Stimulated activated CD4-positive, alpha-beta T cell treated with anti-CD3 and anti-CD28 coated beads, TNF-alpha, amount 100 ng/mL, for 1 hour (primary cell): ENCODE measurements at places on chromosomes 2 and 18.

GRCh38 chr2:231458368-231458767 is 5.9 kb downstream of the NCL start:
- DNase-seq = no peak

DNA sequence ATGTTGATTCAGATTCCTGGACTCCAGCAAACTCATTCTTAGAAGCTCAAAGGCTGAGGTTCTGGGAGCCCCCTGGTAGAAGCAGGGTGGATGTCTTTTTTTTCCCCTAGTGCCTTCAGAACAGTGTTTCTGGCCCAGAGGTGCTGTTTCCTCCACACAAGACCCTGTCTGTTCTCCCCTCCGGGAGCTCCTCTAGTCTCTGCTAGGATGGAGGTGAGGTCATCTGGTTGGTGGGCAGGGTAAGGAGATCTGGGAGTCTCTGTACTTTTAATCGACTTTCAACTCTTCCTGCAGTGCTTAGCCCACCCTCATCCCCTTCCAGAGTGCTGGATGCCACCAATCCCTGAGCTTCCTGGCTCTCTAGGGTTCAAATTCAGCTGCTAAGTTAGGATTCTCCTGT is 192.0 kb downstream of the SH3BP4 start:
- no peak for DNase-seq

DNA sequence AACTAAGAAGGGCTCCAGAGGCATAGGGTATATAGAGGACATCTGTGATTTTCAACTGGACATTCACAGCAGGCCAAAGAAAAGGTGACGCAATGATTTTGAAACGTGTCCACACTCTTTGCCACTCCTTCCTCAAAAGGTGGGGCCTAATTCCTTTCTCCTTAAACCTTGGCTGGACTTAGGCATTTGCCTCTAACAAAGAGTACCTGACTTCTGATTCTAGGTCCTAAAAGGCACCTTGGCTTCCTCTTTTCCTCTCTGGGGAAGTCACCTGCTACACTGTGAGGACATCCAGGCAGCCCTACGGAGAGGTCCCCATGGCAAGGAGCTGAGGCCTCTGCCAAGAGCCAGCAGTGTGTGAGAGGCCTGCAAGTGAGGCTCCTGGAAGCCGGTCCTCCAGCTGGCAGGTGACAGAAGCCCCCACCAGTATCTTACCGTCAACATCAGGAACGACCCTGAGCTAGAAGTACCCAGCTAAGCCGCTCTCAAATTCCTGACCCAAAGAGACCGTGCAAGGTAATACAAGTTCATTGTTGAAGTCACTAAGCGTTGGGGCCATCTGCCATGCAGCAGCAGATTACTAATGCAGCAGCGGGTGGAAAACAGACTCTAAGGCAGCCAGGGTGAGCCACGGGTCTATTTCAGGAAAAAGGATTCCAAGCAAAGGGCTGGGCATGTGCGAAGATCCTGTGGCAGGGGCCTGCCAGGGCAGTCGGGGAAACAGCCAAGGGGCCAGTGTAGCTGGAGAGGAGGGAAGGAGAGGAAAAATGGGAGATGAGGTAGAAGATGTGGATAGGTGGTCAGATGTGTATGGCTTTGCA is 7.4 kb upstream of the HES6 start:
- DNase-seq = no peak

DNA sequence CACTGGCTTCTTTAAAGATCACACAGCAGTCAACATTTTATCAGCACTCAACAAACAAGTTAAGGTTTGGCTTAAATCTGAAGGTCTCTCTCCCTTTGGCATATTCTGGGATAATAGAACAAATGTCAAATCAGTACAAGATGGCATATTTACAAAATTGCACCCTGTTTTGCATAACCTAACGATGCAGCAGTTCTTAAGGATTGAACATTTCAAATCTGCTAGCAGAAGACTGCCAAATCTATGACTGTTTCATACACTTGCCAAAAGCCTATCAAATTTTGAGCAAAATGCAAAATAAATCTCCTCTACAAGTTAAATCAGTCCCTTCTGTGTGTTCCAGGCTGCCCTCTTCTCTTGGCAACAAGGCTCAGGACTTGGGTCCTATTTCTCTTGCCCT is 73.6 kb downstream of the DPP4 start:
- DNase-seq = no peak

DNA sequence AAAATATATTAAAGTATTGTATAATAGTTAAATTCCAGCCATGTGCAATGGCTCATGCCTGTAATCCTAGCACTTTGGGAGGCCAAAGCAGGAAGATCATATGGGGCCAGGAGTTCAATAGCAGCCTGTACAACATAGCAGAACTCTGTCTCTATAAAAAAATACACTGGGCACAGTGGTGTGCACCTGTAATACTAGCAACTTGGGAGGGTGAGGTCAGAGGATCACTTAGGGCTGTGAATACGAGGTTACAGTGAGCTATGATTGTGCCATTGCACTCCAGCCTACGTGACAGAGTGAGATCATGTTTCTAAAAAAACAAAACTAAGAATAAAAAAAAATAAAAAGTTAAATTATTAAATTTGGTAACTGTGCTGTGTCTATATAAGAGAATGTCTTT is 36.1 kb downstream of the ZRANB3 start:
- no peak for DNase-seq

- no peak for DNase-seq
Measured at GRCh38 chr2:84963692-84964405, 7.1 kb upstream of the KCMF1 start.

DNA sequence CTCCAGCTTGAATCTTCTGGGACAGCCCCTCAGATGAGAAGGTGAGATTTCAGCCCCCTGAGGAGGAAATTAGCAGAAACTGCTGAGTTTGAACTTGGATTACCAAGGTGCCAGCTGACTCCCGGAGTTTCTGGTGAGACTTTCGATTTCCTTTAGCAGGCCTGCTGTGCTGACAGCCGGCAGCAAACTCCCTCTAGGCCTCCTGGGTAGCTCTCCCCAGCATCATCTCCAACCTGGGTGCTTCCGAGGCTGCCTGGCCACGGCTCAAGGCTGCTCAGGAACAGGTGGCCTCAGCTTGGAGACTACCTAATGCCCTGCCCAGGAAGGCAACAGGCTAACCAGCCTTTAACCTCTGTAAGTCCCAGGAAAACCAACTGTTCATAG is 16.5 kb downstream of the SDC1 start:
- DNase-seq = no peak

DNA sequence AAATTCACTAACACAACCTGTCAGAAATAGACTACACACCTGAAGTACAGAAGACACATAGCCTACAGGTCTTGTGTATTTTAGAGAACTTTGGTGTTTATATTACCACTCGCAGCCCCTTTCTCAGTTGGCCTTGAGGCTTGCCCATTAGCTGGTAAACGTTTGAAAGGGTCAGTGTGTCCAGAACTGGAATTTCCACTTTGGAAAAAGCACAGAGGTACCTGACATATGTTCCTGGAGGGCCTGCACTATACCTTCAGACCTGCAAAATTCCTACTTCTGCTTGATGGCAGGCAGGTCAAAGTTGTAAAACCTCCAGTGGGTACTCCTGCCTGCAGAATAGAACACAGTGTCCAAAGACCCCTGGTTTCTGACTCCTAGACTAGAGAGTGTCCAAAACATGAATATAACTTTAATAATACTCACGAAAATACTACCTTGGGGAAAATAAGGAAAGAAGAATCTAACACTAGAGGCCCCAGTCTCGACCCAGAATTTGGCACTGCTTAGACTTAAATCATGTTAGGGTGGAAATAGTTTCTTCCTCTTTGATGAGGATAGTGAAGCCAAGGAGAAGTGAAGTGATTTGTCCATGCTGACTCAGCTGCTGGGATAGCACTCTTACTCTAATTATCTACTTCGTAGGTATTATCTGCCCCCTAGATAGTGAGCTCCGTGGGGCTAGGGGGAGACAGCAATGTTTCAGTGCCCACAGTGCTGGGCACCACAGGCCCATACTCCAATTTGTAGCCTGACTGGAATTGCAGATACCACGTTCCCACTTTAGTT is 2.8 kb downstream of the KCTD1 start:
- no peak for DNase-seq

DNA sequence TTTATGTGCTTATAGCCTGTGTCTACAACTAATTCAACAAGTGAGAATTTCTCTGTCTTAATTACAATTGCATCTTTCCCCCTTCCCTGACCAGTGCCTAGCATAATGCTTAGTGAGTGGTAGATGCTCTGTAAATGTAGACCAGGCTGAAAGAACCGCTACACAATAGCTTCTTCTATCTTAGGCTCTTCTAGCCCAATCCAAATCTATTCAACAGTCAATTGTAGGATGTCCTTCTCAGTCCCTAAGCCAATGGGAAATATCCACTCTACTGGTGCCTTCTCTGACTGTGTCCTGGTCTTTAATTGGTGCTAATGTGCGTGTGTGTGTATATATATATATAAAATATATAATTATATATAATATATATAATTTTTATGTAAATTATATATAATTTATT is 34.1 kb upstream of the GCC2 start:
- DNase-seq = no peak

DNA sequence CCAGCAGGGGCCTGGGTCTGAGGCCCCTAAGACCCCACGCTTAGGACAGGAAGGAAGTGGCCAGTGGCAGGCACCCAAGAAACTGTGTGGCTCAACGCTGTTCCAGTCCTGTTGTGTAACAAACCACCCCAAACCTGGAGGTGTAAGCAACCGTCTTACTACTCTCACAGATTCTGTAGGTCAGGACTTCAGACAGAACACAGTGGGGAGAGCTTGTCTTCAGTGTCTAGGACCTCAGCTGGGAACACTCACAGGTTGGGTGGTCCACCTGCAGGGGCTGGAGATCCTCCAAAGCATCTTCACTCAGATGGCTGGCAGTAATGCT is 123.0 kb downstream of the KLHL29 start:
- DNase-seq = no peak

DNA sequence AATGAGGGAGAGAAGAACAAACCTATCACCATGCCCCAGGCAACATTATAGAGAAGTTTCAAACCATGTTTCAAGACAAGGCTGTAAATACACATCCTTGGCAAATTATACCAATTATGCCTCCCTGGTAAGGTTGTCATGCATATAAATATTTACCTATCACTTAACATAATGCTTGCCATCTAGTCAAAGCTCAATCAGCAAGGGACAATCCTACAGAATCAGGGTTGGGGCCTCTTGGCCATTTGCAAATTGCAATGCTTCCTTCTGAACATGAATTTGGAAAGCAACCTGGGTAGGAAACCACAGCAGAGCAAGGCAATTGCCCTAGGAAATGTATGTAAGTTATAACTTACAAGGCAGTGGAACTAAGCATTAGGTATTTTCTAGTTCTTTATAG is 907.2 kb upstream of the CDH2 start:
- no peak for DNase-seq

DNA sequence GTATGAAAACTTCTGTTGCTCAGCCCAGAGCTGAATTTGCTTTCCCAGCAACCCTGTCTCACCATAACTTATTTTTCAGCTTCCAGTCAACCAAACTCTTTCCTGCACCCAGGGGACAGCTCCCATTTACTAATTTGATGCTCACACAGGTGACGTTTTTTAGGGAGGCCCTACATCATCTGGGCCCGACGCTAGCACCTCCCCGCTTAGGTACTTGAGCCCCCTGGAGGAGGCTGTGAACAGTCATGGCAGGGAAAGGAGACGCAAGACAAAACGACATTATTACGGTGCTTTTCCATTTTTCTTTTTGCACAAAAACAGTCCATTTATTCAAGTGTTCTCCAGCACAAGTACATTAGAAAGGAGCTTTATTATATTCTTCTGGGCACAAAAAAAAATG is 59.2 kb upstream of the POMC start:
- no peak for DNase-seq

DNA sequence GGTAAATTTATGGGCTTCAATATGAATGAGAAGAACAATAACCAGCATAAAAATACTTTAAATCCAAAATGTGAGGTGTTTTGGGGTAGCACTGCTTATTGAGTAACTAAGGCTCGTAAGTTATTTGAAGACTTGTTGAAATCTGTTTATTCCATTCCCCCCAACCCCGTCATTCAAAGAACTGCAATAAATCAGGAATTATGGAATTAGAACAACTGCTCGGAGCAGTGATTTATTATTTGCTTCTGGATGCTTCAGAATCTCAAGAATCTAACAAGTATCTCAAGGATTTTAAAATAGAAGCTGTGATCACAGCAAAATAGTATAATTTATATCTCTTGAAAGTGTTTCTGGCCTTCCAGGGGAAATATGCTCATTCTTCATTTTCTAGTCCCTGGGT is 86.8 kb downstream of the EML6 start:
- DNase-seq = no peak

DNA sequence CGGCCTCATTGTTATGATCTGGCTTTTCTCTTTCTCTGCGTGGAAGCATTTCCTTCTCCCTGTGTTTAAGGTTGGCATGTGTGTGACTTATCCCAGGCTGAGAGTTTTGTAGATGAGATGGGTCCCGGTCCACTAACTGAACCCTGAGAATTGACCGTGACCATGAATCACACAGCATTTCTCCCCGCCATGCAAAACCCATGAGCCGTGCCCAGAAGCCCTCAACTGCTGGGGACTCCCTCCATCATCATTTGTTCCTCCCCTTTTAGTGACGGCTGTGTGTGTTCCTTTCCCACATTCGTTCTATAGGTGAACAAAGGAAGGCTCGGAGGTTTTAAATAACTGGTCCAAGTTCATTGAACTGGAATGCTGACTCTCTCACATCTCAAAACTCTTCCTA is 30.1 kb upstream of the TXNDC2 start:
- DNase-seq = no peak

DNA sequence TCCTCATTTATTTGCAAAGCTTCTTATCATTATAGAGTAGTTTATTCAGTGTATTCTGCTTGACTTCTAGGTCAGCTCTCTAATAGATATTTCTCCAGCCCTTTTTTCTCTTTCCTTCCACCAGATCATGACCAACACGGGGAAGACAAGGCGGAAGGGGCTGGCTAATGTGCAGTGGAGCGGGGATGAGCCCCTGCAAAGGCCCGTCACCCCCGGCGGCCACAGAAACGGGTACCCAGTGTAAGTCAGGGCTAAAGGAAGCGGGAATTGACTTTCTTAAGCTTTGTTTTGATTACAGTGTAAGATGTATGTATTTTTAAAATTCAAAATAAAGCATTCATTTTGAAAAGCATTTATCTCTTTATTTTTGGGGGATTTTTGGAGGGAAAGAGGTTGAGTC is 50.7 kb upstream of the B3GNT7 start:
- no peak for DNase-seq

DNA sequence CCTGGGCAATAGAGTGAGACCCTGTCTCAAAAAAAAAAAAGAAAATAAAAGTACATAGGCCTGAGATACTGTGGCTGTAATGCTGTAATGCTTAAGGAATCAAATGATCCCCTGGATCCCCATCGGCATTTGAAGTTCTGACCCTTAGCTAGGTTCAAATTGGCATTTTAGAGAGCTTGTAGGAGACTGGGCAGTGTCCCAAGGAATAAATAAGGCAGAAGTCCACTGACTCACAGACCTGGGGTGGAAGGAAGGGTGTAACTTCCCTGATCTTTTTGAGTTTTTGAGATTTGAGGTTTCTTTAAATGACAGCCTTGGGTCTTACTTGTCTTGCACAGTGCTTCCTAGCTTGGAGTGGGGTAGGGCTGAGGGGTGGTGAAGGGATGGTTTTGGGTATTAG is 553.7 kb downstream of the SLC4A3 start:
- no peak for DNase-seq

GRCh38 chr2:231387904-231388724 is 7.4 kb upstream of the B3GNT7 start:
- DNase-seq = no peak
